ENCODE measurements at places on chromosomes 16 and 17. TPM values are rescaled to one million over a fixed set of nuclear protein-coding genes. Genes with fewer than 3 reads are reported as not detected.

CCL4L2 gene
- total RNA-seq, result not detected

PGP gene
- 22.9 TPM for total RNA-seq

GJC1 gene
- total RNA-seq, result 1.1 TPM

SPN gene
- total RNA-seq, result 351 TPM

SRL gene
- total RNA-seq, result not detected

C16orf89 gene
- not detected for total RNA-seq

PTX4 gene
- total RNA-seq, result not detected

GRCh38 chr17:80528536-80528935 is 16.1 kb upstream of the RPTOR start:
- H3K27ac ChIP-seq, result no peak overlapping the region
- no peak overlapping the region for H3K4me3 ChIP-seq
- H3K36me3 ChIP-seq, result no peaks in the 10 kb centered on the region
- H3K27me3 ChIP-seq, result peaks cover 10% of the 10 kb centered on the region

DNA sequence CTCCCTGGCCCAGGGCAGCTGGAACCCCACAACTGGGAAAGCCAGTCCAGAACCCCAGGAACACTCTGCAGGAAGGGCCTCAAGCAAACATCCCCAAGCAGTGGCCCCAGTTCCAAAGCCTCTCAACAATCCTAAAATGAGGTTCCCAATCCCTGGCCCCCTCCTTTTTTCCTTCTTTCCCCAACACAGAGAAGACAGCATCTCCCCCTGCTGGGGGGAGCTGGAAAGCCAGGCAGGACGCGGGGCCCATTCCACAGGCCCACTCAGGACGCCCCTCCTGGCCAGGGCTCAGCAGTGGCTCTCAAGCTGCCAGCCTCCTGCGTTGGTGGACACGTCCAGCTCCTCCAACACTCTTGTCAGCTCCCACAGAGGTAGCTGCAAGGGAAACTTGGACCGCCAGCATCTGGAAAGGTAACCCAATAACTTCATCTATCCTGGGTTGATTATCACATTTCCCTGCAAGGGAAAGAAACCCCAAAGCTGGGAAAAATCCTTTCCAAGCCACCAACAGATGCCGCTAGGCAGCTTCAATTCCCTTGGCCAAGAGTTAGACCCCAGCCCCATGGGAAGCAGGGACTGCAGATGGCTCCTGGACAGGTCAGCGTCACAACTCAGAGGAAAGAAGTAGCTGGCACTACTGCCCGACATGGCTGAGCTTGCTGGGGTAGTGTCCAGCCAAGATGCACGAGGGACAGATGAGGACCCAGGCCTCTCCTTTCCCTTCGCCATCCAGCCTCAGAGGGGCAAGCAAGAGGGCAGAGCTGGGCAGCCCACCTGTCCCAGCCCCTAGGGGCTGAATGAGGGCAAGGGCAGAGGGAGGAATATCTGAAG is 7.6 kb downstream of the HDAC5 start:
- H3K27me3 ChIP-seq, result no peaks in the 10 kb centered on the region
- no peak overlapping the region for H3K4me3 ChIP-seq
- H3K36me3 ChIP-seq, result no peaks in the 10 kb centered on the region
- no peak overlapping the region for H3K27ac ChIP-seq
- DNase-seq, result peak; percentile 30

GRCh38 chr17:4782652-4783051 is 3.5 kb downstream of the VMO1 start:
- H3K27me3 ChIP-seq, result peaks cover 64% of the 10 kb centered on the region
- no peak overlapping the region for H3K27ac ChIP-seq
- H3K4me1 ChIP-seq, result peaks cover 25% of the 10 kb centered on the region
- H3K36me3 ChIP-seq, result no peaks in the 10 kb centered on the region
- peak; percentile 24 for DNase-seq

DNA sequence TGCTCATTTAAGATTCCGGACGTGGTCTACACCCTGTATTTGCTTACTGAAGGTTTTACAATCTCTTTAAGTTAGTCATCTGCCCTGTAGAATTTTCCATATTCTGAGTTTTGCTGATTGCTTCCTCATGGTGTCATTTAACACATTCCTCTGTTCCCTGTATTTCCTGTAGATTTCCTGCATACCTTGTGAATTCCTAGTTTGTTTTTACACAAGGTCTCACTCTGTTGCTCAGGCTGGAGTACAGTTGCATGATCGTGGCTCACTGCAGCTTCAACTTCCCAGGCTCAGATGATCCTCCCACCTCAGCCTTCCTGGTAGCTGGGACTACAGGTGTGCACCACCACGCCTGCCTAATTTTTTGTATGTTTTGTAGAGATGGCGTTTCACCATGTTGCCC is 66.8 kb downstream of the CMIP start:
- no peaks in the 10 kb centered on the region for H3K36me3 ChIP-seq
- H3K27ac ChIP-seq, result no peak overlapping the region
- H3K4me3 ChIP-seq, result no peak overlapping the region
- no peaks in the 10 kb centered on the region for H3K27me3 ChIP-seq

- no peaks in the 10 kb centered on the region for H3K4me1 ChIP-seq
- peaks cover 9% of the 10 kb centered on the region for H3K27me3 ChIP-seq
- no peak for DNase-seq
- no peaks in the 10 kb centered on the region for H3K36me3 ChIP-seq
- H3K27ac ChIP-seq, result no peak overlapping the region
Measured at GRCh38 chr16:57930533-57930932, 40.4 kb downstream of the CNGB1 start.

DNA sequence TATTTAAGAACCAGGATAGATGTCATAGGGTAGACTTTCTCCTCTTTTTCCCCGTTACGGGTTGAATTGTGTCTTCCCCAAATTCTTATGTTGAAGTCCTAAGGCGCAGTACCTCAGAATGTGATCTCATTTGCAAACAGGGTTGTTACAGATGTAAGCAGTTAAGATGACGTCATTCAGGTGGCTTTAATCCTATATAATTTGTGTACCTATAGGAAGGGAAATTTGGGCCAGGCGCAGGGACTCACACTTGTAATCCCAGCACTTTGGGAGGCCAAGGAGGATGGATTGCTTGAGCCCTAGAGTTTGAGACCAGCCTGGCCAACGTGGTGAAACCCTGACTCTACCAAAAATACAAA is 99.5 kb upstream of the DHX40 start:
- H3K27ac ChIP-seq, result no peak overlapping the region
- no peak for DNase-seq
- H3K4me3 ChIP-seq, result no peak overlapping the region
- H3K36me3 ChIP-seq, result no peaks in the 10 kb centered on the region
- H3K4me1 ChIP-seq, result peaks cover 26% of the 10 kb centered on the region

DNA sequence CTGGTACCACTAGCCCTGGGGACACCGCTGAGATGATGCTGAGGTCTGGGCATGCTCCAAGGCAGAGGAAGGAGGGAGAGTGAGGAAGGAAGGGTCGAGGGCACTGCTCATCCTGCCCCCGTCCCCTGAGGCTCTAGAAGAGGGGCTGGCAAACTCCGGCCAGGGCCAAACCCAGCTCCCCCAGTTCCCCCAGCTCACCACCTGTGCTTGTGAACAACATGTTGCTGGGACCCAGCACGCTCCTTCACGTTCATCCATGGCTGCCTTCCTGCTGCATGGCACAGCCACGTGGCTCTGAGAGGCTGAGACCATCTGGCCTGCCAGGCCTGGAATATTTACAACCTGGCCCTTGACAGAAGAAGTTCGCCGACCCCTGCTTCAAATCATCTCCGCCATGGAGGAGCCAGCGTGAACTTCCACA is 81.2 kb downstream of the RBFOX3 start:
- H3K27me3 ChIP-seq, result no peaks in the 10 kb centered on the region
- no peak for DNase-seq
- H3K27ac ChIP-seq, result no peak overlapping the region
- no peaks in the 10 kb centered on the region for H3K36me3 ChIP-seq

- H3K36me3 ChIP-seq, result peaks cover 73% of the 10 kb centered on the region
- no peak for DNase-seq
- no peak overlapping the region for H3K4me3 ChIP-seq
- H3K4me1 ChIP-seq, result peaks cover 66% of the 10 kb centered on the region
- peak overlapping the region; percentile 71 for H3K27ac ChIP-seq
Measured at GRCh38 chr17:17151541-17151940, 54.6 kb downstream of the PLD6 start.

- no peaks in the 10 kb centered on the region for H3K27me3 ChIP-seq
- peaks cover 76% of the 10 kb centered on the region for H3K4me1 ChIP-seq
- peak overlapping the region; percentile 11 for H3K4me3 ChIP-seq
- peak overlapping the region; percentile 54 for H3K27ac ChIP-seq
- DNase-seq, result peak; percentile 51
Measured at GRCh38 chr16:89422905-89423630, 67.3 kb downstream of the ANKRD11 start.

DNA sequence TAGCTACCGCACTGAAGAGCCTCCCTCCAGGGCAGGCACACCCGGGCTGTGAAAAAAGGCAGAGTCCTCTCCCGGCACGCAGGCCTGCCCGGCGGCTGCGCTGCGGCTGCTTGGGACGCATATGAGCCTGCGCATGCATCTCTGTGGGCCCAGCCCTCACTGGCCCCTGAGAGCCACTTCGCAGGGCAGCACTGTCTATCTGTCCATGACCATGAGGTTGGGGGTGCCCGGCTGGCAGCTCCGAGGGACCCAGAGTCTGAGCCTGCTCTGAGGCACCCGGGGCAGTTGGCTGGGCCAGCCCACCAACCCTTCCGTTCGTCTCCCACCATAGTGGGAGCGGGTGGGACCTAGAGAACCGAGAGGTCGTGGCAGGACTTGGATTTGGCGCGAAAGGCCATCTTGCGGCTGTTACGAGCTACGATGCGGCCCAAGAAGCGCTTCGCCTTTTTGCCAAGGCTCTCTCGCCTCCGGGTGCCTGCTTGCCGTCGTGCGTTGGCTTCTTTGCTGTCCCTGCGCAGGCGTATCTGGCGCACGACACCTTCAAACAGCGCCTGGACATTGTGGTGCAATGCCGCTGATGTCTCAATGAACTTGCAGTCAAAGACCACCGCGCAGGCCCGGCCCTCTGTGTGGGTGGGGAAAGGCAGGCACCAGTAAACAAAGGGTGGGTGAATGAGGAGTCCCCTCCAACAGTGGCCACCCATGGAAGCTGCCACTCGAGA is 3.2 kb upstream of the CDH16 start:
- no peak overlapping the region for H3K27ac ChIP-seq
- no peaks in the 10 kb centered on the region for H3K36me3 ChIP-seq
- H3K4me3 ChIP-seq, result no peak overlapping the region
- no peak for DNase-seq

- H3K27ac ChIP-seq, result no peak overlapping the region
- H3K27me3 ChIP-seq, result peaks cover 11% of the 10 kb centered on the region
- H3K4me1 ChIP-seq, result no peaks in the 10 kb centered on the region
Measured at GRCh38 chr16:54140057-54140787, 146.4 kb downstream of the IRX3 start.

DNA sequence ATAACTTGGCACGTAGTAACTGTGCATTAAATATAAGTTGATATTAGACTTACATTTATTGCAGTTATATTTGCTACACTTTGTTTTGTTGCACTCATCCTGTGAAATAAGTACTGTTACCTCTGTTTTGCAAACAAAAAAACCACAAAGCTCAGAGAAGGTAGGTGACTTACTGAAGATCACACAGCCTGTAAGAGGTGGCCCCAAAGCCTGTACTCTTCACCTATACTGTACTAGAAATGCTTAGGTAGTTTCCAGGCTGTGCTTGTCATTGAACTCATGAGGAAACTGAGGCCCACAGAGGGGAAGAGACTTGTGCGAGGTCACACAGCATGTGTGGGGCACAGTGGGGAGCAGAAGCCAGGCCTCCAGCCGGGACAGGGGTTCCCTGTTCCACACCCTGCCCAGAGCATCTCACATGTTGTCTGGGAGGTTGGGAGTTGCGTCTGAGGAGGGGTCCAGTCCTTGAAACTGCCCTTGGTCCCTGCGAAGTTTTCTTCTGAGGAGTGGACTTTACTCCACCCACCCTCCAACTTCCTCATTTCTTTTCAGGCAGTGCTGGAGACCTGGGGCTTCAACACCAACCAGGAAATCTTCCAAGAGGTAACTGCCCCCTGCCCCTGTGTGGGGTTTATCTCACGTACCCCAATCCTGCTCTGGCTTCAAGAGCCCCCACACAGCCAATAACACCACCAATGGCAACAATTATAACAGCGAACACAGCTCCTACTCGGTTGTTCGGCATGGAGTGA is 13.0 kb downstream of the CETP start:
- peaks cover 2% of the 10 kb centered on the region for H3K36me3 ChIP-seq
- no peak overlapping the region for H3K4me3 ChIP-seq
- peaks cover 30% of the 10 kb centered on the region for H3K4me1 ChIP-seq

- peaks cover 31% of the 10 kb centered on the region for H3K36me3 ChIP-seq
- no peak overlapping the region for H3K27ac ChIP-seq
- H3K4me3 ChIP-seq, result no peak overlapping the region
- no peaks in the 10 kb centered on the region for H3K27me3 ChIP-seq
- no peak for DNase-seq
Measured at GRCh38 chr16:89646906-89647305, 10.6 kb downstream of the CHMP1A start.

DNA sequence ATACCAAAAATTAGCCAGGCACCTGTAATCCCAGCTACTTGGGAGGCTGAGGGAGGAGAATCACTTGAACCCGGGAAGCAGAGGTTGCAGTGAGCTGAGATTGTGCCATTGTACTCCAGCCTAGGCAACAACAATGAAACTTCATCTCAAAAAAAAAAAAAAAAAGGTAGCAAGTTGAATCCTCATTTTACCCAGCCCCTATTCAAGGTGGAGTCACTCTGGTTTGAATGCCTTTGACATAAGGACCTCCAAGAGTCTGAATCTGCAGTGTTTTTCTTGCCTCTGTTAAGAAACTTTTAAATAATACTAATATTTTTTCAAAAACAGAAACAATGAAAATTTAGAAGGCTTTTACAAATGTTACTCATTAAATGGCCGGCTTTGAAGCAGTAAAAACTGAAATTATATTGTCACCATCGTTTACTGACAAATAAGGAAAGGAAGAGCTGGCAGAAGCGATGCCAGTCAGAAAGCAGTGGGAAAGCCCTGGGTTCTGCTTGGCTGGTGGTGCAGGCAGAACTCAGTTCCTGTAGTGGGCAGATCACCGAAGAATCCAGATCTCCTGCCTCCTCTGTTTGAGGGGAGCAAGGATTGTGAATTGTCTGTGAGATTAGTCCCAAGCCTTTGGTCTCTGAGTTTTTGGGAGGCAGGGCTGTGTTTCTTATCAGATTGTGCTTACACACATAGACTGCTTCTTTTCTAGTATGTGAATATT is 99.7 kb upstream of the HAS3 start:
- no peaks in the 10 kb centered on the region for H3K27me3 ChIP-seq
- H3K4me3 ChIP-seq, result no peak overlapping the region
- no peaks in the 10 kb centered on the region for H3K4me1 ChIP-seq
- no peak overlapping the region for H3K27ac ChIP-seq

DNA sequence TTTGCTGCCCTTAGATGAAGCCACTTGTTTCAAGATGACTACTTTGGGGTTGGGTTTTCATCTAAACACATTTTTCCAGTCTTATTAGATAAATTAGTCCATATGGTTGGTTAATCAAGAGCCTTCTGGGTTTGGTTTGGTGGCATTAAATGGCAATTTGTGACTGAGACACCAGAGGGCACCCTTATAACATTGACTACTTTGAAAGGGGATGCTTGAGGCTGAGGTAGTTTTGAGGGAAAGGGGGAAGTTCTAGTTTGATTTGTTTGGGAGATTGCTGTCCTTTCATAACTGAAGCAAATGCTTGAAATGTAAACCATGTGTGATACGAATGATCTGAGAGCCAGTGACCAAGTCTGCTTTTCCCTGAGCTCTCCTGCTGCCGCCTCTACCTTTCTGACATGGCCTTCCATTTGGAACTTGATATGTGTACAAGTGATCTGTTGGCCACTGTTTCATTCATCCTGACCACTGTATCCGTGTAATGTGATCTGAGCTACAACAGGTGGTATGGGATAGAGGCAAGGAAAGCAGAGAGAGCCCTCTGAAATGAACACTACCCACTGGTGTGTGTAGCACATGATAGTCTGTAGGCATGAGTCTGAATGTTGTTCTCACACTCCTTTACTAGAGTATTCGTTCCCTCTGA is 5.8 kb upstream of the RARA start:
- no peak overlapping the region for H3K27ac ChIP-seq
- H3K4me1 ChIP-seq, result peaks cover 22% of the 10 kb centered on the region
- no peak overlapping the region for H3K4me3 ChIP-seq
- H3K27me3 ChIP-seq, result no peaks in the 10 kb centered on the region
- peak; percentile 65 for DNase-seq
- H3K36me3 ChIP-seq, result peaks cover 39% of the 10 kb centered on the region

Measured in activated CD4-positive, alpha-beta T cell treated with anti-CD3 and anti-CD28 coated beads, Interleukin-2, amount 10 ng/mL, durations not matched to agents 7 days and 5 days (primary cell).